Hematopoietic multipotent progenitor cell (in vitro differentiated cells): ENCODE measurements at places on chromosomes 1 and 21. TPM values are rescaled to one million over a fixed set of nuclear protein-coding genes. Genes with fewer than 3 reads are reported as not detected.

The OR2G2 gene
- total RNA-seq, result 0.27 TPM

DNA sequence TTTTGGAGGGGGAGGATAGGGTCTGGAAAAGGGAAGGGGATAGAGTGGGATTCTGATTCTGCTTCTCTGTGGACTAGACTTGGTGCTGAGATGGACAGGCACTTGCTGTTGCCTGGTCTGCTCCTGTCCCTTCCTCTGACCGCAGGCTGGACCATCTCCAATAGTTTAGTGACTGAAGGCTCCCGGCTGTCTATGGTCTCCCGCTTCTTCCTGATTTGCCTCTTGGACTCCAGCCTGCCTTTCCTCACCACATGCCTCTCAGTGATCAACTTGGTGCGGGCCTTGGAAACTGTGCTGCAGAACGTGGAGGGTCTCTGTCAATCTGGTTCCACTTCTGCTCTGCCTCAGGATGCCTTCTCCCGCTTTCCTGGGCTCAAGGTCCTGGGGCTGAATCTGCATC is 6.3 kb upstream of the ZSCAN20 start:
- no peak for DNase-seq

The IGFN1 gene
- total RNA-seq, result not detected

The KRTAP11-1 gene
- total RNA-seq, result not detected

GRCh38 chr1:9793291-9793690 is 30.5 kb downstream of the CLSTN1 start:
- DNase-seq, result no peak

The KPRP gene
- total RNA-seq, result not detected

The CD1C gene
- total RNA-seq, result 0.27 TPM

The GJB4 gene
- not detected for total RNA-seq

The CR1L gene
- total RNA-seq, result under 0.01 TPM

GRCh38 chr1:60280256-60280655 is 206.7 kb upstream of the C1orf87 start:
- peak; percentile 53 for DNase-seq

The LAMC2 gene
- total RNA-seq, result under 0.01 TPM

DNA sequence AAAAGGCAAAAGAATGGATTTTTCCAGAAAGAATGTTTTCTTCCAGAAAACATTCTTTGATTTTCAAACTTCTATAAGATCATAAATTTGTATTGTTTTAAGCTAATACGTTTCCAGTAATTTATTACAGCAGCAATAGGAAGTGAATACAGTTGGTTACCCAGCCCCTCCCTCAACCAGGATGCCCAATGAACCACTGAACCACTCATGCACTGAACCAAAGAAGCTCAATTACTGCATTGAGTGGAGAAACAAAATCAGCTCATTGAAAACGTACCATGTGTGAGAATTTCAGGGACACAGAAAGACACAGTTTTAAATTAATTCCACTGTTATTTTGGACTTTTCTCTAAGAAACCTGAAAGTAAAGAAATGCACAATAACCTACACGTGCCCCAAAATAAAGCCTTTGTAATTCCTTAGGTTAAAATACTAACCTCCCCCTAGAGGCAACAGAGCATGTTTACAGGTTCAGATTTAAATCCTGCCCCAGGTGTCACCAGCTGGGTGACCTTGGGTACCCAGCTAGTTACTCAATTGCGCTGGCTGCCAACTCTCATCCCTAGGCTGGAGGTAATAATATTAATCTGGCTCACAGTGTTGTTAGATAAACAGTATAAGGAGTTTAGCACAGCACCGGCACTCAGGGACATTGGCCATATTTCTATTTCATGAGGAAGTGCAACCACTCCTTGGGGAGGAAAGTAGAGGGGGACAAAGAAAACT is 111.7 kb downstream of the NMNAT2 start:
- DNase-seq, result no peak

DNA sequence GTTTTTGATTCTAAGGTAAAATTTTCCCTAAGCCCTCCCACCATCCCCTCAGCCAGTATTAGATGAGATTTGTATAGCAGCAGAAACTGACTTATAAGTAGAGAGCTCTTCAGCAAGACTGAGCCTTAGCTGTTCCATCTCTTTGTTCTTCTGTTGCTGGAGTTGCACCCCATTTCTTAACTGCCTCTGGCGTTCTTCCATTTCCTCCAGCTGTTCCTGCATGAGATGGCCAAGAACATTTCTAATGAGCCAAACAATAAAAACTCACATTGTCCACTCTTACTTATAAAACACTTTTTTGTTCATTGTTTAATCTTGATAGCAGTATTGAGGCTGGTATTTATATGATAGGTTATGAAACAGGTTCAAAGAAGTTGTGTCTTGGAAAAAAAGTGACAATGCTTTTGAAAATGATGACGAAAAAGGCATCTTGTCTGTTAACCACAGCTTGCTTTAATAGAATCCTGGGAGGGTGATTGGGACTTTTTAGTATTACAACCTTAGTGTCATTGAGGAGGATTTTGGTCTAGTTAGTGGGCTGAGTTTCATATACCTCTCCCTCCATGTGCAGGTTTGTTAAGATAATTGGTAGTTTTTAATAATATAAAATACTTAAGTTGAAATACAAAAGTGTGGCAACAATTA is 18.3 kb downstream of the SYNC start:
- no peak for DNase-seq

GRCh38 chr1:59481881-59482505 is 185.1 kb downstream of the FGGY start:
- no peak for DNase-seq

DNA sequence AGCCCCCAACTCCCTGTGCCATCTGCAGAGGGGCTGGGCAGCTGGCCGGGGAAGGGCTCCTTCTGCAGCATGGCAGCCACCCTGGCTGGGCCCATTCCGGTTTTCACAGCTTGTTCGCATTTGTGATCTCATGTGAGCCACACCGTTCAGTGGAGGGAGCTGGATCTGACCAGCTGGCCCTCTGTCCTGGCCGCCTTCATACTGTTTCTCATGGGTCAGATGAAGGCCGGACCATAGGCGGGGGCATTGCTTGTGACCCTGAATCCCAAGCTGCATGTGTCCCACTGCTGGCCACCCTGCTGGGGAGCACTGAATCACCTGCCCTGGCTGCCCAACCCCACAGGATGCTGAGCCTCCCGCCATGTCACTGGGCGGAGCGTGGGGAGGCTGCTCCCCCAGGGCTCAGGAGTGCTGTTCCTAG is 36.4 kb upstream of the PRSS38 start:
- no peak for DNase-seq

DNA sequence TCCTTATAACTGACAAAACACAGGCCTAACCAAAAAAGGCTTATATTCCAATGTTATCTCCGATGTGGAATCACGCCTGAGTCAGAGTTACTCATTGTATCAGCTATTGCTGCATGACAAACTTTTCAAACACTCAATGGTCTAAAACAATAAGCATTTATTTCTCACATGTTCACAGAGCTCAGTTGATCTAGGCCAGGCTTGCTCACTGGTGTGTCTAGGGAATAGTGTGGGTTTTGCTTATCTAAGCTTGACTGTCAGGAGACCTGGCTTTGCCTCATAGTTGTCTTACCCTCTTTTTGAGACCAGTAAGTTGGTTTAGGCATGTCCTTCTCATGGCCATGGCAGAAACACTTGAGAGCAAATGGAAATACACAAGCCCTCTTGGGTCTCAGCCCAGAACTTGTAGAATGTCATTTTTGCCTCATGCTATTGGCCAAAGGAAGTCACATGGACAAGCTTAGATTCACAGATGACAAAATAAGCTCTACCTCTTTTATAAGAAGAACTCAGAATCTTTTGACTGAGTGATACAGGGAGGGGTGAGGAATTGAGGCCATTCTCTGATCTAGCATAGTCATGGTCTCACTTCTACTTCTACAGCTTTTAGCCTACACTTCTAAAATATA is 130.8 kb downstream of the HMCN1 start:
- DNase-seq, result no peak

The KIF17 gene
- 0.27 TPM for total RNA-seq

The CELA3A gene
- not detected for total RNA-seq

The SYT11 gene
- total RNA-seq, result 27.2 TPM

DNA sequence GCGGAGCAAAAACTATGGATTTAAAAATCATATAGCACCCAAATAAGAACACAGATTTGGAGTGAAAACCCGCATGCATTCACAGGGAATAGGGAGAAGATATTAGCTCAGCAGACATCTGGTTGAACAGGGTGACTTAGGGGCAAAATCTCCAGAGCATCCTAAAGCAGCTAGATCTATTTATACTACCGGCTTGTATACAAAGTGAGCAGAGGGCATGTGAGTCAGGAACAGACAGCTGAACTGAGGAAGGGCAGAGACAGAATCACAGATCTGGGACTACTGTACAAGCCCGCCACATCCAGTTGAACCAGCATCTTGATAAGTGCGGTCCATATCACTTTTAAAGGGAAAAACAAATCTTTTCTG is 35.2 kb upstream of the EXOSC10 start:
- DNase-seq, result no peak

DNA sequence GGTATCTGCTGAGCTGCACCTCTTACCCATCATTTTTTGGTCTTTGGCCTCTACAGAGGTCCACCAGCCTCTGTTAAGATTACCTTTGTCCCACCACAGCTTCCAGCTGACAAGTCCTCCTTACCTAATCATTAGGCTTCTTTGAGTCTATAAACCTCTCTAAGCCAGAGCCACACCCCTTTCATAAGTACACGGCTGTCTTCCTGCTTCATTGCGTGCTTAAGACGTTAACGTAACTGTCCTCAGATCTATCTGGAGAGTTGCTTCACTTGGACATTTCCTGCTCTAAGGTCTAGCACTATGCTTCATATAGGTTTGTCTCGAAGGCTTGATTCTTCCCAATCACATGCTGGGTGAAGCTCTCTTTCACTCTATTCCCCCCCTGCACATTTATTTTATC is 71.0 kb upstream of the CACHD1 start:
- no peak for DNase-seq

GRCh38 chr1:192631749-192632148 is 4.2 kb upstream of the RGS13 start:
- DNase-seq, result no peak
